Activated T-helper 2 cell treated with anti-CD3 and anti-CD28 coated beads, Interferon-gamma antibody, Interleukin-2, Interleukin-4, amounts not matched to agents 10 μg/mL and 5 μg/mL and 100 μg/mL, durations not matched to agents 14 hours and 24 hours and 36 hours (primary cell): ENCODE measurements at places on chromosomes 16 and 17. TPM values are rescaled to one million over a fixed set of nuclear protein-coding genes. Genes with fewer than 3 reads are reported as not detected.

DNA sequence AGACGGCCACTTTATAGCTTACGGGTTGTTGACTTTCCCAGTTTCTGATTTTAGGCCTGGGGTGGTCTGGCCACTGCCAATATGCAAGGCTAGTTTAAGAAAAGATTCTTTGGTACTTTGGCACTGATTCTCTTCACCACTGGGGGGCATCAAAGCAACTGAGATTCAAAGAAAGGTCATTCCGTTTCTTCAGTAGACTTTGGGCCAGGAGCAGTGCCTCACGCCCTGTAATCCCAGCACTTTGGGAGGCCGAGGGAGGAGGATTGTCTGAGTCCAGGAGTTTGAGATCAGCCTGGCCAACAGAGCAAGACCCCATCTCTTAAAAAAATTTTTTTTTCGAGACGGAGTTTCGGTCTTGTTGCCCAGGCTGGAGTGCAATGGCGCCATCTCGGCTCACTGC is 53.0 kb downstream of the RPA1 start:
- H3K4me3 ChIP-seq: no peak overlapping the region
- no peak for DNase-seq
- H3K27ac ChIP-seq: no peak overlapping the region
- no peaks in the 10 kb centered on the region for H3K27me3 ChIP-seq

- H3K36me3 ChIP-seq: peaks cover 2% of the 10 kb centered on the region
- no peak for DNase-seq
- H3K27ac ChIP-seq: peak overlapping the region; percentile 88
Observed at GRCh38 chr16:27177031-27177774, 26.1 kb upstream of the KDM8 start.

- H3K4me1 ChIP-seq: no peaks in the 10 kb centered on the region
- H3K4me3 ChIP-seq: no peak overlapping the region
- no peaks in the 10 kb centered on the region for H3K36me3 ChIP-seq
- H3K27ac ChIP-seq: no peak overlapping the region
Observed at GRCh38 chr17:7959503-7960253, 27.7 kb downstream of the CNTROB start.

GRCh38 chr16:10918294-10919002 is 23.8 kb downstream of the DEXI start:
- peaks cover 17% of the 10 kb centered on the region for H3K36me3 ChIP-seq
- H3K4me3 ChIP-seq: no peak overlapping the region
- H3K27me3 ChIP-seq: no peaks in the 10 kb centered on the region
- no peak overlapping the region for H3K27ac ChIP-seq
- DNase-seq: peak; percentile 74
- H3K4me1 ChIP-seq: peaks cover 24% of the 10 kb centered on the region

GRCh38 chr17:79623786-79624717 is 13.2 kb upstream of the RBFOX3 start:
- H3K4me1 ChIP-seq: no peaks in the 10 kb centered on the region
- no peak overlapping the region for H3K4me3 ChIP-seq
- no peaks in the 10 kb centered on the region for H3K36me3 ChIP-seq
- no peak overlapping the region for H3K27ac ChIP-seq
- H3K27me3 ChIP-seq: no peaks in the 10 kb centered on the region

GRCh38 chr16:53412549-53412948 is 21.7 kb upstream of the RBL2 start:
- H3K27me3 ChIP-seq: peaks cover 1% of the 10 kb centered on the region
- H3K4me1 ChIP-seq: peaks cover 9% of the 10 kb centered on the region
- H3K27ac ChIP-seq: no peak overlapping the region
- H3K36me3 ChIP-seq: no peaks in the 10 kb centered on the region
- DNase-seq: no peak

DNA sequence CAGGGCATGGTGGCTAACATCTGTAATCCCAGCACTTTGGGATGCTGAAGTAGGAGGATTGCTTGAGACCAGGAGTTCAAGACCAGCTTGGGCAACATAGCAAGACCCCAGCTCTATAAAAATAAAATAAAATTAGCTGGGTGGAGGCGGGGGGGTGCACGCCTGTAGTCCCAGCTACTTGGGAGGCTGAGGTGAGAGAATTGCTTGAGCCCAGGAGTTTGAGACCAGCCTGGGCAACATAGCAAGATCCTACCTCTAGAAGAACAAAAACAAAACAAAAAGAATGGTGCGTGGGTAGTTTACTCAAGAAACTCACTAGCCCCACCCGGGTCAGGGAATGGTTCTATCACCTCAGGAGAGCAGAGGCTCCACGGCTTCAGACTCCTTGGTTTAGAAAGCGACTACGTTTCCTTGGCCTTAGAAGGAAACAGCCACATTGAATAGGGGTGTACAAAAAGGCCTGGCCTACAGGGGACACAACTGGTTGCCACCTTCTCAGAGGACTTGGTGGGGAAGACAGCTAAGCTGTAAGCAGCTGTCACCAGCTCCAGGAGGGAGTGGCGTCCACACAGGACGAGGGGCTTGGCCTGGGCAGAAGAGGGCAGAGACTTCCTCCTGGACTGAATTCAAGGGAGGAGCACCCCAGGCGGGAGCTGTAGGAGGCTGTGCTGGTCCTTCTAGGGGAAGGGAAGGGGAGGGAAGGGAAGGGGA is 716 bp downstream of the TK1 start:
- peaks cover 29% of the 10 kb centered on the region for H3K4me1 ChIP-seq
- peak overlapping the region; percentile 77 for H3K27ac ChIP-seq
- H3K4me3 ChIP-seq: peak overlapping the region; percentile 87
- no peak for DNase-seq

- no peak for DNase-seq
- no peak overlapping the region for H3K27ac ChIP-seq
- H3K27me3 ChIP-seq: no peaks in the 10 kb centered on the region
- no peaks in the 10 kb centered on the region for H3K4me1 ChIP-seq
Observed at GRCh38 chr17:34122515-34122914, 132.6 kb upstream of the CCL2 start.

DNA sequence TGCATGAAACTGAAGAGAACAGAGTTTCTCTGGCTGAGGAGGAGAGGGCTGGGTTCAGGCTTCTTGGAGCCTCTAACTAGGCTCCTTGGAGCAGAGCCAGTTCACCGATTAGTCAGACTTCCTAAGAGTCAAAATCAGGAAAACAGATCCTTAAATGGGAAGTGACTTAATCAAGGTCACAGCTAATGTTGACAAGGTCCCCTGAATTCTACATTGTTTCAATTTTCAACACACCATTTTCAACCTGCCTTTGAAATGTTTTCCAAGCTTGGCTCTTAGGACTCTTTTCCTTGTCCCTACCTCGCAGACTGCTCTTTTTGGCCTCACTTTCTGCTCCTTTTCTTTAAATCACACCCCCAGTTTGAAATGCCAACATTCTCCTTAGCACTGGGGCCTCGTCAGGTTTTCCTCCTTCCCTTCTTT is 16.3 kb downstream of the MYL4 start:
- H3K4me3 ChIP-seq: no peak overlapping the region
- peaks cover 24% of the 10 kb centered on the region for H3K4me1 ChIP-seq
- H3K27ac ChIP-seq: no peak overlapping the region
- H3K36me3 ChIP-seq: peaks cover 3% of the 10 kb centered on the region
- DNase-seq: no peak
- peaks cover 7% of the 10 kb centered on the region for H3K27me3 ChIP-seq

GRCh38 chr17:34769049-34769448 is 189.7 kb downstream of the TMEM132E start:
- H3K27ac ChIP-seq: no peak overlapping the region
- H3K27me3 ChIP-seq: peaks cover 4% of the 10 kb centered on the region
- no peaks in the 10 kb centered on the region for H3K4me1 ChIP-seq
- DNase-seq: no peak

DNA sequence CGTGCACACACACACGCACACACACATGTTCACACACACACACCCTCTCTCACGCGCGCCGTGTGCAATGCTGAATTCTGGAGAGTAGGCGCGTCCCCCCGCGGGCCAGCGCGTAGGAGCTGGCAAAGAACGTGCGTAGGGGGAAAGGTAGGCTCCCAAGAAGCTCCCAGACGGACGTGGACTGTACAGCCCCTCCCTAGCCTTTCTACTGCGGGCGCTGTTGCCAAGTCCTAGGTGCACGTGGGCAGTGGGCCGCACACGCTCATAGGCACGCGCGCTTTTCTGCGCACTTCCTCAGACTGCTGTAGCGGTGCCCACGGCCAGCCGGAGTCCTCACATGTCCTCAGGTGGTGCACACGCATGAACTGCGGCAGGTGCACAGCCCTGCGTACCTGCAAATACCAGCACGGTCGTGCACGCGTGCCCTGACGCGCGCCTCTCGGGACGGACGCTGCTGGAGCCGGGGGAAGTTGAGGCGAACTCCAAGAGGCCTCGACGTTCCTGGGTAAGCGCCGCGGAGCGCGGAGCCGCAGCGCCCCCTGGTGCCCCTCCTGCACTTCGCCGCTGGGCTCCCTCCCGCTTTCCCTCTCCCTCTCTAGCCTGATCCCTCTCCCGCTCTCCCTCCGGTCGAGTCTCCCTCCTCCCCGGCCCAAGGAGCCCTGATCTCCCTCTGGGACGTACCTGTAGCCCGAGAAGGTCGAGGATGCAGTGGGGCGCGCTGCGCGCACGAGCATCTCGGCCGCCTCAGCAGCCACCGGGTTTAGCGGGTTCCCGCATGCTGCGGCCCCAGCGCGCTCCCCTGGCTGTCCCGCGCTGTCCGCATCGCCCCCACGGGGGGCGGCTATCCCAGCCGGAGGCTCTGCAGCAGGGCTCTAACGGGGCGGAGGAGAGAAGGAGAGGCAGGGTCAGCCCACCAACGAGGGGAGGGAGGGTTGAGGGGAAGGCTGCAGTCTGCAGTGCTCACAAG is 749 bp downstream of the GRIN2A start:
- DNase-seq: peak; percentile 20
- peak overlapping the region; percentile 3 for H3K4me3 ChIP-seq
- H3K27ac ChIP-seq: no peak overlapping the region
- H3K27me3 ChIP-seq: peaks cover 37% of the 10 kb centered on the region

Gene MT1M
- not detected in 2 replicates for total RNA-seq

Gene SERPINF2
- total RNA-seq: 0.14 TPM in 1 of 2 replicates, not detected in the other

Gene RNF112
- total RNA-seq: 0.16 and 0.32 TPM in 2 replicates

Gene CES4A
- 29.8 and 30.1 TPM in 2 replicates for total RNA-seq

Gene PLK1
- total RNA-seq: 71.6 and 75.3 TPM in 2 replicates

DNA sequence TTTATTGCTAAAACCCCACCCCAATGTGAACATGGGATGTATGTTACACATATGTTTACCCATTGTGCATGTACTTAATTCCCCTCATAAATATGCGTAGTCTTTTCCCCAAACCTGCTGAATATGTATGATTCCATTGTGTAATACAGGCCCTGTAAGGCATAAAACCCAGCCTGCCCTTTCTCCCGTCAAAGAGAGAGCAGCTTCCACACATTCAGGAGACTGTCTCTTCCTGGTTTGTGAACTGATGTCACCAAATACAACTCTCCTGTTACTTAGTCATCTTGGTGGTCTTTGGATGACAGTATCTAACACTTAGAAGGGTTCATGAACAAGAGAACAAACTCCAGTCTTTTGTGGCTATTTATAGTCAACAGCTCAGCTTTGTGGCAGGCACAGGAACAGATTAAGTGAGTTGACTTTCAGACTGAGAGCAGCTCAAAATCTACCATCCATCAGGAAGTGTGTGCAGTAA is 24.7 kb upstream of the TMC7 start:
- no peaks in the 10 kb centered on the region for H3K36me3 ChIP-seq
- H3K27me3 ChIP-seq: peaks cover 12% of the 10 kb centered on the region

- peak; percentile 66 for DNase-seq
- peaks cover 10% of the 10 kb centered on the region for H3K36me3 ChIP-seq
- H3K4me1 ChIP-seq: peaks cover 49% of the 10 kb centered on the region
Observed at GRCh38 chr17:3964203-3965117, at the start of gene ATP2A3. ATP2A3 (minus strand) TSS chr17:3964437; CDS start chr17:3964291, 146 bp downstream.

DNA sequence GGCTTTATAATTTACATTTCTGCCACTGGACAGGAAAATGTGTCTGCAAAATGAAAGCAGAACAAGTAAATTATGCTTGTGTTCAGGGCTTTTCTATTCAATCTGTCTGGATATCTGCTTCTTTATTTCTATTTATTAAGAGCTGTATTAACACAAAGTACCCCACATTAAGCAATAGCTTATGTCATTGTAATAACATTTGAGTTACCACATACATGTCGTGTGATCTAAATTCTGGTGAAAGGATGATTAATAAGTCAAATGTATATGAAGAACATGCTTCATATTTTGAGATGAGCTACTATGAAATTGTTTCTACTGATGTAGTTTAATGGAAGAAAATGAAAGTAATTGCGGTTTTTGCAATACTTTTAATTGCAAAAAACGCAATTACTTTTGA is 238.2 kb downstream of the KCNJ2 start:
- H3K27me3 ChIP-seq: no peaks in the 10 kb centered on the region
- H3K27ac ChIP-seq: no peak overlapping the region
- H3K4me3 ChIP-seq: no peak overlapping the region
- H3K4me1 ChIP-seq: no peaks in the 10 kb centered on the region
- no peak for DNase-seq

Gene ABCA9
- not detected in 2 replicates for total RNA-seq

DNA sequence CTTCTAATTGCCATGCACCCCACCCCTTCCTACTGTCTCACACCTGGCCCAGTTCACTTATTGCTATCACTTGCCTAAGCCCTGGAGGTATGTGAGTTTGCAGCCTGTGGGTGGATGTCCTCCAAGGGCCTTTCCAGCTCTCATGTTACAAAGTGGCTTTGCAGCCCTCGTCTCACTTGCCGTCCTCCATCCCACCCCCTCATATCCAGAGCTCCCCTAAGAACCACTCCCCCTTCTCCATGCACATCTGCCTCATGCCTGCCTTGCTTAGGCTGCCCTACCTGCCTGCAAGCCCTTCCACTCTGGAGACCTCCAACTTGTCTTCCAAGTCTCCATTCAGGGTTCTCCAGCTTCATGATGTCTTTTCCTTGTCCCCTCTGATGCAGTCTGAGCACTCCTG is 119.4 kb upstream of the NLRP1 start:
- no peaks in the 10 kb centered on the region for H3K36me3 ChIP-seq
- H3K4me1 ChIP-seq: no peaks in the 10 kb centered on the region
- H3K4me3 ChIP-seq: no peak overlapping the region
- H3K27ac ChIP-seq: no peak overlapping the region
- H3K27me3 ChIP-seq: peaks cover 12% of the 10 kb centered on the region

Gene TNS4
- total RNA-seq: 8.7 and 9.0 TPM in 2 replicates

DNA sequence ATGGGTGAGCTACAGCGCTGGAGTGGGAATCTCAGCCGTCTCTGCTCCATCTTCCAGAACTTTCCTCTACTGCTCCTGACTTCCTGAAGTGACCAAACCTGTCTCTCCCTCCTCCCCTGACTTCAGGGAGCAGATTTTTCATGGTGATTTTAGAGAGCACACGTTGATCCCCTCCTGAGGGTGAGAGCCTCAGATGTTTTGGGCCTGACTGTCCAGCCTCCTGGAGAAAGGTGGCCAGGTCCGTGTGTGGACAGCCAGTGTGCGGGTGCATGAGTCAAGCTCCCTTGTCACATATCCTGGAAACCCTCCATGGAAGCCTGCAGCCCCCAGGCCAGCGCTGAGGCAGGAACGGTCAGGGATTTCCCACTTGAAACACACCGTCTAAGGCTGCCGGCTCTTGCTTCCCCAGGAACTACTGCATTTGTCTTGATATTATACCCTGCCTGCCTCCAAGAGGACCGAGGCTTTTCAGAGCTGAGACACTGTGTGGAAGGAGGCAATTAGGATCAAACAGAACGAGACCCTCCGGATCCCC is 143.1 kb downstream of the CMIP start:
- H3K27ac ChIP-seq: no peak overlapping the region
- H3K4me1 ChIP-seq: peaks cover 22% of the 10 kb centered on the region
- no peak for DNase-seq
- H3K4me3 ChIP-seq: no peak overlapping the region
- H3K36me3 ChIP-seq: peaks cover 3% of the 10 kb centered on the region

- H3K36me3 ChIP-seq: no peaks in the 10 kb centered on the region
- no peaks in the 10 kb centered on the region for H3K4me1 ChIP-seq
- no peak overlapping the region for H3K4me3 ChIP-seq
- H3K27me3 ChIP-seq: peaks cover 5% of the 10 kb centered on the region
Observed at GRCh38 chr17:6408276-6408675, 26.6 kb downstream of the AIPL1 start.
